ENCODE measurements at places on chromosomes 1 and 21.

- DNase-seq = peak; percentile 18
Measured at GRCh38 chr1:21254335-21254951, 35.8 kb downstream of the ECE1 start.

DNA sequence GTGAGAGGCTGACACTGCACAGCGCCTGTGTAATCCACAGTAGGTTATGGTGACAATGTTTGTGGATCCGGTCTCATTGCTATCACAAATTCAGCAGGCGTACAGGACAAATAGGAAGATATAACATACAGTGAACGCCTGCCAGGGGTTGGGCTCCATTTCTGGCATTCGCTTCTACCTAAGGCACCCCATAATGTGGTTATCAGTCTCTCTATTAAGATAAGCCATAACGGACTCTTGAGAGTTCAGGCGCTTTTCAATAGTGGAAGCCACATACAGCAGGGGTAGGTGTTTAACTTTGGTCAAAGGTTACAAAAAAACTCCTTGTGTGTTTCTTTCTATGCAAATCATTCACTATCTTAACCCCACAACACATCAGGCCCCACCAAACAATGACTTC lies 72.8 kb downstream of the SIPA1L2 start:
- DNase-seq = no peak

DNA sequence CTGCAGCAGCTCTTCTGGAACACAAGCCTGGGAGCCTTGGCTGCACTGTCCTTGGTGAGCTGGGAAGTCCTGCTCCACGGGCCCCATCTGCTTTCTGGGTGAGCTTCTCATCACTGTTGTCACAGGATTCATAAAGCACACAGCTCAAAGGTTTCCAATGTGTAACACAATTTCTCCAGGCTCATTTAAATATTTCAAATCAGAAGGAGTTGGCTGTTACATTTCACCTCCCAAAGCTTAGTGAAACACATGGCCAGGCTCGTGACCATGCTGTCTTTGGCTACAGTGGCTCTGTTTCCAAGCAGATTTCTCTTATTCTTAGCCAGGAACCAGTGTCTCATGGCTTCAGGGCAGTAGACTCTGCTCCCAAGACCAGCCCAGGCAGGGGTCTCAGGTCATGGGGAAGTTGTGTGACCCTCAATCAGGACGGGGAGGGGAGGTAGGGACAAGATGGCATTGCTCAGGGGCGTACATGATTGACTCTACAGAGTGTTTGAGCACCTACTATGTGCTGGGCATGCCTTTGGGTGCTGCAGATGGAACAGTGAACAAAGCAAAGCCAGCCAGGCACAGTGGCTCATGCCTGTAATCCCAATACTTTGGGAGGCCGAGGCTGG lies 353.0 kb downstream of the NPHP4 start:
- DNase-seq = no peak

DNA sequence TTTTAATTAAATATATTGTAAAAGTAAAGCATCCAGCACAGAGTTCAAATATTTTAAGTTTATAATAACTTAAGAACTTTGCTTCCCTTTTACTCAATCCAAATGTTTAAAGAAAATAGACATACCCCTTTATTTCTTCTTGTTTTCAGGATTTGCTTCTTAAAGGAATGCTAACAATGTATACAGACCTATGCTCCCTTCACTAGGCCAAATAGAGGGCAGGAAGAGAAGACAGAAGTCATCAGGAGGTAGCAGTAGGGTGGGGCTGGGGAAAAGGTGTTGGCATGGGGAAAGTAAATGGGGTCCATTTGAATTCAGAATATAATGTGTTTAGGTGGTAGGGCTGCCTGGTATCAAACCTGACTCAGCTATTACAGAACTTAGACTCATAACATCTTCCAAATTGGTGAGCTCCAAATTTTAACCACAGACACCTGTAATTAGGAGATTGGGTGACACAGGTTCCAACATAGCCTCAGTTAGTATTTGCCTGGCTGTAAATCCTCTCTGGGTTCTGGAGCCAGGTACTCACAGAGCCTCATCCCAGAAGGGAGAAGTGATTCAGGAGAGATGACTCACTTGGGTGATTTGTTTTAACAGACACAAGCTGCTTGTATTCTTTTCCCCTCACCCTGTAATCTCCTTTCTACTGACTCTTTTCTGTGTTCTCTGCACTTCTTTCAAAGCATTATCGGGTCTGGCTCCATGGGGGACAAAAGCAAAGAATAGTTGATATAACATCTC lies 60.1 kb upstream of the DUSP10 start:
- DNase-seq = peak; percentile 72

- no peak for DNase-seq
Measured at GRCh38 chr1:204809488-204809887, 61.2 kb upstream of the NFASC start.

DNA sequence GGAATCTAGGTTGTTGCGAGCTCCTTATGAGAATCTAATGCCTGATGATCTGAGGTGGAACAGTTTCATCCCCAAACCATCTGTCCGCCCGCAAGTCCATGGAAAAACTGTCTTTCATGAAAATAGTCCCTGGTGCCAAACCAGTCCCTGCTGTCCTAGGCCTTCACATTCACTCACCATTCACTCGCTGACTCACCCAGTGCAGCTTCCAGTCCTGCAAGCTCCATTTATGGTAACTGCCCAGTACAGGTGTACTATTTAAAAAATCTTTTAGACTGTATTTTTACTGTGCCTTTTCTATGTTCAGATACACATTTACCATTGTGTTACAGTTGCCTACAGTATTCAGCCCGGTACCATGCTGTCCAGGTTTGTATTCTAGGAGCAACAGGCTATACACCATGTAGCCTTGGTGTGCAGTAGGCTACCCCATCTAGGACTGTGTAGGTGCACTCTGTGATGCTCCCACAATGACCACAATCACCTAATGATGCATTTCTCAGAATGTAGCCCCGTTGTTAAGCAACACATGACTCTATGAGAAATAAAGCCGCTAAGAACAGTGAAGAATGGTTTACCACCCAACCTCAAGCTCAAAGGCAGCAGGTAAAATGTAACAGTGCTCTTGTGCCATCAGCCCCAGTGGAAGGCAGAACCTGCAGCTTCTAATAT lies 2.4 kb downstream of the ECHDC2 start:
- no peak for DNase-seq

DNA sequence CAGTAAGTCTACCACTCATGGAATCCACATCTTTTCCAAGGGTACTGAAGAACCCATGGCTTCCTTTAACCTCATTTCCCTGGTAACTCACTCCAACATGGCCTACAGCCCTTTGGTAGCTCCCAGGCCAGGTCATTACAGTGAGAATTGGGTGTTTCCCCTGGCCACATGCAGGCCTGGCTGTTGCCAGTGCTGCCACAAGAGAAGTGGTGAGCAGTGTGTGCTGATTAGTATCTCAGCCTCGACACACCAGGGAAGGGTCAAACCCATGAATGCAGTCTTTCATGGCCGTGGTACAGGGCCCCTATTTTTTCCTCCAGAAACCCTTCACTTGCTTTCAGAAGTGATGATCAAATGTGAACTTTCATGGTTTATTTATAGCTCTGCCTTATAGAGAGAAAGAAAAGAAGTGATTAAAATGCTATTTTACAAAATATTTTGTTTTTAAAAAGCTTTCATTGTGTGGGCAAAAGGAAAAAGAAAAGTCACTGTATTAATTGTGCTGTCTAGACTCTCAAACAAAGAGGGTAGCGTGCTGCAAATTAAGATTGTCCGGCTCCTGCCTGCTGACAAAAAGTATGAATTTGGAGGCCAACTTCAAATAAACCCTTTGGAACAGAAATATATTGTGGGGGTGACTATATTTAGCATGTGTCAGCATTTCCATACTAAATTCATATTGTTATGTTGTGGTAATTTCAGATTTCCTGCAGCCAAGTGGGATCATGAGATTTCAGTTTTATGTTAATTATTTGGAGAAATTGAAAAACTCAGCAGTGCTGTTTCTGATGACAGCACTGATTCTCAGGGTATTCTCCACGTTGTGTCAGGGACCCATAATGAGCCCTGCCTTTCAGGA lies 62.0 kb upstream of the HOOK1 start:
- no peak for DNase-seq

DNA sequence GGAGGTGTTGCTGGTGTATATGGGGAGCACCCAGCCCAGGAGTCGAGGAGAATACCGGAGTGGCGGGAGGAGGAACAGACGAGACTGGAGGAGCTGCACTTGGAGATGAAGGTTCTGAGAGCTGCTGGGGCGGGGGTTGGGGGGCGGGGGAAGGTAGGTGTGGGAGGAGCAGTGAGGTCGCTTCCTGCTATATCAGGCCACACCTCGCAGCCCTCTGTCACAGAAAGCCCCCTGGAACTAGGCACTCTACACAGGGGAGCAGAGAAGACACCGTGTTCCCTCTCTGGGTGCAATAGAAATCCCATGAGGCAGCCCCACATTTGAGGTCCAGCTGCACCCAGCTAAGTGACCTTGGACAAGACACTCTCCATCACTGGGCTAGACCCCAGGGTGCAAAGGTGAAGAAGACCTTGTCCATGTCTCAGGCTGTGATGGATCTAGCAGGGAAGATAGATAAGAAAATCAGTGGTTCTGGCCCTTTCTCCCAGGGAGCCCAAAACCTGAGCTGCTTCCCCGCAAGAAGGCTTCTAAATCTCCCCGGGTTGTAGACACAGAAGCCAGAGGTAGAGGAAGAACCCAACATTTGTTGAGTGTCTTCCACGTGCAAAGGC lies 155.8 kb upstream of the EDN2 start:
- no peak for DNase-seq

DNA sequence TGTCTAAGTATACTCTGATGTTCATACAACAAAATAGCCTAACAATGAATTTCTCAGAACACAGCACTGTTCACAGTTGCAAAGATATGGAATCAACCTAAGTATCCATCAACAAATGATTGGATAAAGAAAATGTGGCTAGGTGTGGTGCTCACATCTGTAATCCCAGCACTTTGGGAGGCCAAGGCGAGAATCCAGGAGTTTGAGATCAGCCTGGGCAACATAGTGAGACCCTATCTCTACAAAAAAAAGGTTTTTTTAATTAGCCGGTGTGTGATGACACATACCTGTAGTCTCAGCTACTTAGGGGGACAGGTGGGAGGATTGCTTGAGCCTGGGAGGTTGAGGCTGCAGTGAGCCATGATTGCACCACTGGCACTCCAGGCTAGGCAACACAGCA lies 10.7 kb downstream of the IFNAR2 start:
- DNase-seq = no peak

DNA sequence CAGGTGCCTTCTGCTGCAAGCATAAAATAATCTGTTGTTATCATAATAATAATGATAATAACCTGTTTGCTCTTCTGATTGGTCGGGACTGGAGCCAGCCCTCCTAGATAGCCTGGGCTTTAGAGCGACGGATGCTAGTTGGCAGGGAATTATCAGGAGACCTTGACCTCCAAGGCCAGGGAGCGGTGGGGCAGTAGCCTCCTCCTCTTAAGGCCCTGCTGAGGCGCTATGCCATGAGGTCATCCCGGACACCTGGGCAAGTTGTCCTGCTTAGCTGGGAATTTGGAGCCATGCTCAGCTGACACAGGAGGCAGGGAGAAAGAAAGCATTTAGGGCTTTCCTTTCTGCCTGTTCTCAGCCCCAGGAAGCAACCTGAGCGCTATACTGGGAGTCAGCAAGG lies 15.6 kb downstream of the C1orf115 start:
- DNase-seq = no peak

- no peak for DNase-seq
Measured at GRCh38 chr1:172616195-172616594, 42.7 kb upstream of the FASLG start.

DNA sequence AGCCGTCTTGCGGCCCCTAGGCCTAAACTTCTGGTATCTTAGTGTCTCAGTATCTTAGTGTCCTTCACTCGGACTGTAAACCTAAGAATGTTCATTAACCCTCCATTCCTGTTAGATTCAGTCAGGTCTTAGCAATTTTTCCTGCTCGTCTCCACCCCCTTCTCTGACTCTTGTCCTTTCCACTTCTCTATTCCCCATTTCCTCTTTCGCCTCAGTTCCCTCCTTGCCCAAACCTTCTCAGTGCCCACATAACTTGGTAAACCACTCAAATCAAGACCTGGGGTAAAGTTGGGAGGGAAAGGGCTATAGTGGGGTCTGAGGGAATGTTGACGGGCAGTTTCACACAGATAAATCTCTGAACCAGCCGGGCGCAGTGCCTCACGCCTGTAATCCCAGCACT lies 726 bp upstream of the FCER1G start:
- no peak for DNase-seq

GRCh38 chr1:31412205-31412604 lies 808 bp upstream of the SERINC2 start:
- DNase-seq = no peak

- DNase-seq = no peak
Measured at GRCh38 chr1:116540088-116540487, 30.7 kb downstream of the CD58 start.
